ENCODE measurements at places on chromosomes 12 and 14.

- DNase-seq = peak; percentile 53
Measured at GRCh38 chr12:114405519-114406271, at the start of gene TBX5. TBX5 (minus strand) TSS chr12:114406144; CDS start chr12:114403898, 2,246 bp downstream.

GRCh38 chr14:64602826-64603225 lies 53.1 kb downstream of the PPP1R36 start:
- no peak for DNase-seq

- DNase-seq = no peak
Measured at GRCh38 chr12:114894076-114894475, 210.1 kb upstream of the TBX3 start.

- no peak for DNase-seq
Measured at GRCh38 chr12:94427501-94428381, 31.9 kb downstream of the CEP83 start.

Measured in nephron progenitor cell (in vitro differentiated cells).